NCI-H1436 (cell line): ENCODE measurements at places on chromosomes 5 and 9.

DNA sequence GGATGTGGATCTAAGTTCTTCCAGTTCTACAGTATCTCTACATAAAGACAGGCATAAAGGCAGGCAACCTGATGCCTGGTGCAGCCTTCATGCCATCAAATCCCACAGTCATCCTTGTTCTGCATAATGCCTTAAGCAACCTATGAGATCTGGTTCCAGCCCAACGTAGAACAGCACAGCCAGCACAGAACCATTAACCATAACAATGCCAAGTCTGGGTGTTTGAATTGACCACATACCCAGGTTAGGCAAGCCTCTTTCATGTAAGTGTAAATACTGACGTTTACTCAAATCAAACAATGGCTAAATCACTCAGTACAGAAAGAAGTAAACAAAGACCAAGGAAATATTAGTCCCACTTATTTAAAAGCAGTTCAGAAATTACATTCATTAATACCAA is 195.0 kb downstream of the ADAMTSL1 start:
- no peak for DNase-seq

DNA sequence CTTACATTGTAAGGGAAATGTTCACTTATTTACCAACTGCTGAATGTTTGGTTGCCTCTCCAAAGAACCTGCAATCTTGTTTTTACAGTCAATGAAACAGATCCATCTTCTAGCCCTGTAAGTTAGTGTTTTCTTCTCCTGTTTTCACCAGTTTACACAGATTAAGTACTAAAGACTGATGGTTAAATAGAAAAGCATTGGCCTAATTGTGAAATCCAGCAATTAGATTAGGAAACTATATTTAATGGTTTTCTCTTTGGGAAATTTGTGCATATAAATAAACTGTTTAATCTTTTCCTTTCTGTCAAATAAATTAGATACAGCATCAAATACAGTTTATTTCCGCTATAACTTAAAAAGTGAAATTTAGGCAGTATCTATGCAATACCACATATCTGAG is 247.9 kb upstream of the MEF2C start:
- no peak for DNase-seq

- DNase-seq = no peak
Observed at GRCh38 chr5:152140347-152140746, 215.7 kb upstream of the GLRA1 start.

DNA sequence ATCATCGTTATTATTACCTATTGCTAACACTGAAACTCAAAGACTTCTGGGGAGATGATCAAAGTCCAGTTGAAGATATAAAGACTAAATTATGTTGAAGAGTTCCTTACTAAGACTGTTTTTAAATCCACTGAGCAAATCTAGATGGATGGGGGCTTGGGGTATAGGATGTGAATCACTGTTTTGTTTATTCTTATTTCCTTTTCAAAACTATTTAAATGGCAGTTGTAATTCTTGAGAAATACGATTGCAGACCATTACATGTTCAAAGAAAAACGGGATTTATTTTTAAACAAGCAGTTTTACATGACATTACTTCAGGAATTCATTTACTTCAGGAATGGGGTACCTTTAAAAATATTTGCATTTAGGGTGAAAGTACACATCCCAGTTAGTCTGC is 4.3 kb downstream of the RASGRF2 start:
- DNase-seq = no peak
